ENCODE measurements at places on chromosomes 2 and 18.

DNA sequence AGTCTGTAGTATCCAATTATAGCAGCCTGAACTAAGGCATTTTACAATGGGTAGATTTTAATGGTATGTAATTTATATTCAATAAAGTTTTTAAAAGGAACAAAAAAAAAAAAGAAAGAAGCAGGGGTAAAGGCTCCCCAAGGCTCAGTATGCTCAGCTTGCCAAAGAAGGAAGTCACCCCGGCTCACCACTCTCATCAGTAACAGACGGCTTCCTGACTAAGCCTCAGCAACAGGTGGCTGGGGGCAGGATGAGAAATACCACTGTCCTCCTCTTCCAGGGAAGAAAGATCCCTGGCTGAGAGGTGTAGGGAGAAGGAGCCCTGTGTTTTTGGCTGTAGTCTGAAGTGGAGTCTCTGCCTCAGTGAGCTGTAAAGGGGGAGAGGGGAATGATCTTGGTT is 121.2 kb downstream of the ARHGEF4 start:
- no peak for DNase-seq

DNA sequence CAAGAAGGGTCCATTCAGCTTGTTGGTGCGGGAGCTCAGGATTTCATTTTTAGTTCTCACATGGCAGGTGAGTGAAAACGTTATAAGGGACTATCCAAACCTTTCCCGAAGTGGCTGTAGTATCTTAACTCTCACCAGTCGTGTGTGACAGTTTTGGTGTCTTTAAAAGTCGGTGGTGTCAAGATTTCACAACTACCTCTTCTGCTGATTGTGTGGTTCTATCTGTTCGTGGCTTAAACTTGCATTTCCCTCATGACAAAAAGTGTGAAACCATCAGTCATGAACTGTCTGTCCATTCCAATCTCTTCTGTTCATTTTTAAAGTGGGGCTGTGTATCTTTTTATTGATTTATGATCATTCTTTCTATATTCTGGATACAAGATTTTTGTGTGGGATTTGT is 3.8 kb upstream of the AQP12B start:
- no peak for DNase-seq

- DNase-seq = no peak
Observed at GRCh38 chr18:30465096-30465495, 577.4 kb downstream of the DSC3 start.

DNA sequence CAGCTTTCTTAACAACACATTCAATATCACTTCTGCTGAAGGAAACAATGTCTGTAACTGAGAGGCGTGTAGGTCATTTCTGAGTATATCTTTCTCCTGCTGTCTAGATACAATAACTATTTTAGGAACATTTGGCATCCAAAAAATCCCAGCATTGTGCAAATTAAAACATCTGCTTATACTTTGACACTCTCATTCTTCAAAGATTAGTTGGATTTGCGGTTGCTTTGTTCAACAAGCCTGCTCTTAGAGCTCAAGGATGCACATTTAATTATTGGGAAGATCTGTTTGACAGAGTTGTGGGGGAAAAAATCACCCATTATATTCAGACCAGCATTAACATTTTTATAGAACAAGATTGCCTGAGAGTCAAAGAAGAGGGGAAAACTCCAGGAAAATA is 449.5 kb upstream of the HNRNPA3 start:
- no peak for DNase-seq

- no peak for DNase-seq
Observed at GRCh38 chr2:145058457-145058856, 538.5 kb upstream of the ZEB2 start.

GRCh38 chr2:112782234-112782799 is 2.0 kb downstream of the IL1A start:
- no peak for DNase-seq

DNA sequence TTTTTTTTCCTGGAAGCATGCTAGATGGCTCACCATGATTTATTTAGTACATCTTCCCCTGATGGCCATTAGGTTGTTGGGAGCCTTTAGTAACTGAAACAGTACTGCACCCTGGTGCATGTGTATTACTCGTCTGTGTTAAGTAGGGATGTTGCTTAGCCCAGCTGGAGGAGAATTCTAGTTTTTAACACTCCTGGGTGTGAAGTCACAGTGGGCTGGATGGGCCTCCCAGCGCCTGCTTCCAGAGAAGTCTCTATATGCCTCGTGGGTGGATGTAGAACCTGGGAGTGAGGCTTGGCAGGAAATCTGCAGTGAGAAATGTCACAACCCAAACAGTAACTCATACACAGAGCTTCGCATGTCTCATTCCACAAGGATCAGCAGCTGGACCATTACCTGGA is 28.9 kb upstream of the NT5DC4 start:
- DNase-seq = no peak

- no peak for DNase-seq
Observed at GRCh38 chr18:63157293-63158011, 162.1 kb downstream of the BCL2 start.

DNA sequence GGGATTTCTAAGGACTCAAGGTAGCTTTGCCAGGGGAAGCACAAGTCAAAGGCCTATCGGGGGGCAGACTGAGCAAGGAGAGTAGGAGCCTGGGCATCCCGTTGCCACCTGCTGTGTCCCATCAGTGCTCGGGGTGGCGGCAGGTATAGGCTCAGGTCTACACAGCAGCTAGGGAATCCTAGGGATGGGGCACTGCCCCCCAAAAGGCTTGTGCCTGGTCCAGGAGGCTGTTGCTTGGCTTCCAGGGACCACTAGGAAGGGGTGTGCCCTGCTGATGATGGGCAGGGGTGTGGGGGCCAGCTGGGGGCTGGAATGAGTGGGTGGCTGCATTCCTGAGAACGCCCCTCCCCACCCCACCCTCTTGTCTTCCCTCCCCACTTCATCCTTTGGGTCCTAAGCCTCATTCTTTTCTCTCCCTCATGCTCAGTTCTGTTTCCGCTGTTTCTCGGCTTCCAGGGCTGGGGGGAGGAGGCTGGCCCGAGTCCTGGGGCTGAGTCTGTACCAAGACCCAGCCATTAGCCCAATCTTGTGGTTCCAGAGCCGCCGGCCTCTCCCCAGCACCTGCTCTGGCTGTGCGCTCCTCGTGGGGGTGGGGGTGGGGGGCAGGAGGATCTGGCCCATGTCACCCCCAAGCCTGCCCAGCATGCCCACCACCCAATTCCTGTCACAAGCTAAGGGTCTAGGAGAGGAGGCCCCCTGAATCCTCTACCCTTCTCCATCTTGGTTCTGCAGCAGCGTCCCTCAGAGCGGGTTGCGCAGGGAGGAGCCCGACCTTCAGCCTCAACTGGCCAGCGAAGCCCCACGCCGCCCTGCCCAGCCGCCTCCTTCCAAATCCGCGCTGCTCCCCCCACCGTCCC is 12.8 kb downstream of the SPEG start:
- DNase-seq = no peak

DNA sequence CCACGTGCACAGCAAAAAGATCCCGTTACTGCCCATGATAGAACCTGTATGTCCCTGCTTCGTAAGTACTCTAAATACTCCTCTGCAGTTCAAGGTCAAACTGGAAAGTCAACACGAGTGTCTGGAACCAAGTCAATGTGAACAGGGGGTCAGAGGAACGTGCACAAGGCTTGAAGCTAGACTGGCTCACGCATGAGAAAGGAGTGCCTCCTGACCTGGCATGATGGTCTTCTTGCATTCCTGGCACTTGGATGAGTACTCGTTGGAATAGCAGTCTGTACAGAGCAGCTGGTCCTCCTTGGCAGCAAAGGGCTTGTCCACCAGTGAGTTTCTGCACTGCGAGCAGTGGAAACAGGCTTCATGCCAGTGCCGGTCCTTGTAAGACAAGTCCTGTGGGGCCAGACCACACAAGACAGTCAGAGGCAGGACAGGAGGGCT is 25.5 kb downstream of the FHL2 start:
- no peak for DNase-seq

DNA sequence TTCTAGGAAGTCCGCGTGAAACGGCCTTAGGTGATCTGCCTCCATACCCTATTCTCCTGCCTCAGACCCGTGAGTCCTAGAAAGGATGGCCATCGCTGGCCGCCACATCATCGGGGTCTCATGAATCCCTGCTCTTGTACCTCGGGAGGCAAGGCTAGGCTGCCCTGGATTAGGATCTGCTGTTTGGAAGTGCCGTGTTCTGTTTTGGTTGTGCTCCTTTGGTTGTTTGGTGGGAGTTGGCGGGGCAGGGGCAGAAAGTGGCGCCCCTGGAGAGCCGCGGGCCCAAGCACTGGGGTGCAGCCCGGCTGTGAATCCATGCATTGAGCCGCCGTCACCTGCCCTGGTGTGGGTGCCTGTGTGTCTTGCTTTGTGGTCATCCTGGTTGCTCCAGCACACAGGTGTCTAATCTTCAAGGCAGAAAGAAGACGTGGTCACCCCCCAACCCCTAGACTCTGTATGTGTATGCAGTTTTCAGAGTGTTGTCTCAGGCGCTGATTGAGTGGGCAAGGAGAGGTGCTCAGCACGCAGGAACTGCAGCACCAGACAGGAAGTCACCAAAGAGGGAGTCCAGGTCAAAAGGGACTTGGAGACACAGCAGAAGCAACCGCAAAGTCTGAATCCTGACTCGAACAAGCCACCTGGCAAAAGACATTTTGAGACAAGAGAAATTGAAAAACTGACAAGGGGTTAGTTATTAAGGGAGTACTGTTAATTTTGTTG is 80.0 kb upstream of the LDLRAD4 start:
- DNase-seq = no peak

- no peak for DNase-seq
Observed at GRCh38 chr2:199339891-199340605, 117.7 kb downstream of the SATB2 start.

DNA sequence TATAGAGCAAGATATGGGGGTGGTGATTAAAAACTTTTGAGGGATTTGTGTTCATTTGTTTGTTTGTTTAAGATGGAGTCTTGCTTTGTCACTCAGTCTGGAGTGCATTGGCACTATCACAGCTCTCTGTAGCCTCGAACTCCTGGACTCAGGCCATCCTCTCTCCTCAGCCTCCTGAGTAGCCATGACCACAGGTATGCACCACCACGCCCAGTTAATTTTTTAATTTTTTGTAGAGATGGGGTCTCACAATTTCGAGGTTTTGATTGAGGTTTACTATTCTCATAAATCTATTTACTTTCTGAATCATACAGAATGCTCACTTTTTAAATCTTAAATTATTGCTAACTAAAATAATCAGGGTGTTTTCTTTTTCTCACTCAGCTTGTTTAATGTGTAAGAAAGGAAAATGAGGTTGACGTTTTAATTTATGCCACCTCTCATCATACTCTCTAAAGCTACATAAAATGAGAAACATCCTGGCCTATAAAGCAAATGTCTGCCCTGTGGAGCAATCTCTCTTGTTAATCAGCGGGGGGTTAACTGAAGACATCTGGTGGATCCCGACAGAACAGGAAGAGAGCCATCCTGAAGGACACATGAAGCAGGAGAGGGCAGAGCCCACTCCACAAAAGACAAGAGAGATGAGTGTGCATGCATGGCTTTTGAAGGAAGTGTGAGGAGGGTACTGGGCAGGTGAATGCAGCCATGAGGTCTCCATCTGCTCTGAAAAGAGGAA is 589.1 kb upstream of the SLC8A1 start:
- no peak for DNase-seq

GRCh38 chr18:54557958-54558357 is 33.1 kb upstream of the DYNAP start:
- no peak for DNase-seq

- DNase-seq = no peak
Observed at GRCh38 chr2:3705782-3706181, 2.4 kb downstream of the DCDC2C start.

DNA sequence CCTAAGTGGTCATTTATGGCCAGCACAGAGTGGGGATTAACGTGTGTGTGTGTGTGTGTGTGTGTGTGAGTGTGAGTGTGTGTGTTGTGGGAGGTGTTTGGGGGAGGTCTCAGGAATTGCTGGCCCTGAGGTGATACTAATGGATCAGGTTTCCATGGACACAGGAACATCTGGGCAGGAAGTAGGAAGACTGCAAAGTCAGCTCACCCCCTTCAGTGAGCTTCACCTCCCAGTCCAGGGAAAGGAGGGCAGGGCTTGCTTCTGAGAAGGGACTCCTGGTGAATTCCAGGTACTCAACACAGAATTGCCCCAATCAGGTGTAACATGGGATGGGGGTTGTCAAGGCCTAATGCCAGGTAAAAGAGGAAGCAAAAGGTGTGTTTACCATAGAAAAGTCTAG is 30.3 kb upstream of the IL1R1 start:
- no peak for DNase-seq

- DNase-seq = no peak
Observed at GRCh38 chr2:171411791-171412483, 21.9 kb downstream of the METTL8 start.

Data from stimulated activated CD4-positive, alpha-beta T cell treated with anti-CD3 and anti-CD28 coated beads, TNF-alpha, amount 100 ng/mL, for 4 hours (primary cell).